Muscle of leg (tissue), 16 donors: ENCODE measurements at places on chromosomes 13 and 19. TPM values are rescaled to one million over a fixed set of nuclear protein-coding genes. Genes with fewer than 3 reads are reported as not detected.

GRCh38 chr13:110236431-110236830, 70.5 kb downstream of the COL4A1 start:
- no peak for DNase-seq

DNA sequence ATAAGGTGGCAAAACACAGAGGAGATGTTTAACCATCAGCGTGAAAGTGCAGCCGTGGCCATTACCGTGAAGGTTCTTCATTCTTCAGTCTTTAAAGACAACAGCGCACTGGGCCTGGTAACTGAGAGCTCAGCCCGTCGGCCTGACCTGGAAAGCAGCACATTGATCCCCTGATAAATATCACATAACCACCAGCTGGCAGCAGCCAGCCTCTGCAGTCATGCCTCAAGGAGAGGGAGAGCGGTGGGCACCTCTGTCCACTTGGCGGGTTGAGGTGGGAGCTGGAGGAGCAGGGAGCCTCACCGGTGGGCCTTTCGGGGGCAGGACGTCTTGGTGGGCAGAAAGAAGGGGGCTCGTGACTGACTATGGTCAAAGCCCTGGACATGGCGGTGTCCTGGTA, 58.1 kb downstream of the MCF2L start:
- no peak for DNase-seq

DNA sequence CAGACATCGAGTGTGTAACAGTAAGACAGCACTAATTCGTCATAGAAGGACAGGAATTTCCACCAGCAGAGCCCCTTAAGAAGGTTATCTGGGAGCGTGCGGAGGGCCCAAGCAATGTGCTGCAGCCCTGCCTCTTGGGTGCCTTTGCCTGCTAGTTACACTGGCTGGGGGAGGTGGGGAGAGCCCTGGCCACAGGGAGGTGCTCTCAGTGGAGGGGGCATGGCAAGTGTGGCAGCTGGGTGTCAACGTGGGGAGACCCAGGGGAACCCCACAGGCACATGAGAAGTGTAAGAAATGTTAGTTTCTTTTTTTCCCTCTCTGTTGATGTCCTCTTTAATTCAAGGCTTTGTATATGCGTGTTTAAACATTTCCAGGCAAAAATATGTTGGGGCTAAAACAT, 50.9 kb upstream of the TMTC4 start:
- DNase-seq: no peak

GRCh38 chr19:1270213-1270853, 1.2 kb downstream of the CIRBP start:
- peak; percentile 70 for DNase-seq

DNA sequence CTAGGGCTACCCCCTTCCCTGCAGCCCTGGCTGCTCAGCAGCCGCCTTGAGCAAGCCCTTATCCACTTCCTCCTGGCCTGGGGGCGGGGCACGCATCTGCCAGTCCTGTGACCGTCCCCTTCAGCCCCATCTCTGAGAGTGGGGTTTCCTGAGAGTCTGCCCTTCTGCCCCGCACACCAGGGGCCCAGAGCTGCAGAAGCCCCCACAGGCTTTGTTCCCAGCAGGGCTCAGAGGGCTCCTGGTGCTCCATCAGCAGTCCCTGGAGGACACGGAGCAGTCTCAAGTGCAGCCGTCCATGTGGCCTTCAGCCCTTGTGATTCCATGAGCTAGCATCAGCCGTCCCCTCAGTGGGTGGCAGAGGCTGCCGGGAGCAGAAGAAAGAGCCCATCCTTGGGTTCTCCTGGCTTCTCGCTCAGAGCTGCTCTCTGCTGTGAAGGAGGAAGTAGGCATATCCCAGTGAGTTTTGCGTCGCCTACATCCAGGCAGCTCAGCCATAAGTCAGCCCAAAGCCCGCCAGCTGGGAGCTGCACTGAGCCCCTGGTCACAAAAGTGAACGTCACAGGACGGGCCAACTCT, 16.3 kb downstream of the MYO9B start:
- peak; percentile 49 for DNase-seq

- no peak for DNase-seq
Observed at GRCh38 chr13:55816976-55817601, 1323.6 kb upstream of the PRR20A start.

DNA sequence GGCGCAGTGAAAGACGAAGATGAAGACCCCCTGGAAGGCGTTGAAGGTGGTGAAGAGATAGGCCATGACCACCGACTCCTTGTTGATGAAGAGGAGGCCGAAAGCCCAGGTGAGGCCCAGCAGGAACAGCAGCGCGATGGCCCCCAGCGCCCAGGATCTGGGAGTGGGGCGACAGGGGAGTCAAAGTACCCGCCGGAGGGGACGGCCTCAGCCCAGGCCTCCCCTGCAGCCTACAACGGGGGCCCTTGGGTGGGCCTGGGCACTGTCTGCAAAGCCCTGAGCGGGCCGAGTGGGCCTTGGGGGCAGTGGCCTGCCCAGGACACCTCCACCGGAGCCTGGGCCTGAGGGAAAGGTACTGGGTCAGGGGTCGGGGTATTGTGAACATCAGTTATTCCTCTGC, 19.0 kb upstream of the ASF1B start:
- no peak for DNase-seq

GRCh38 chr19:39483141-39483540, 2.5 kb downstream of the TIMM50 start:
- no peak for DNase-seq

DNA sequence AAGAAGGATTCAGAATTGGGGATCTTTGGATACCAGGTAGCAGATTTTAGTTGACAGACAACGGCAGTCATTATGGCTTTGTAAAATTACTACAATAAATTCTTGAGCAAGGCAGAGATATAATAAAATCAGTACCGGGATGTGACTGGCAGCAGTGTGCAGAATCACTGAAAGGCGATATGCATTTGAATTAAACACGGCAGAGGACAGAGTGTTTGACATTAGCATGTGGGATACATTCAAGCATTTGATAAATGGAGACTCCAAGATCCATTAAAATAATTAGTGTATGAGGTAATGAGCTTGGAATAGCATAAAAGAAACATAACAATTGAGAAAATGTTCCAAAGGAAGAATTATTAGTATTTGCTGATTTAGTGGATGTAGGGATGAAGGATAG, 36.8 kb downstream of the LCP1 start:
- DNase-seq: no peak

DNA sequence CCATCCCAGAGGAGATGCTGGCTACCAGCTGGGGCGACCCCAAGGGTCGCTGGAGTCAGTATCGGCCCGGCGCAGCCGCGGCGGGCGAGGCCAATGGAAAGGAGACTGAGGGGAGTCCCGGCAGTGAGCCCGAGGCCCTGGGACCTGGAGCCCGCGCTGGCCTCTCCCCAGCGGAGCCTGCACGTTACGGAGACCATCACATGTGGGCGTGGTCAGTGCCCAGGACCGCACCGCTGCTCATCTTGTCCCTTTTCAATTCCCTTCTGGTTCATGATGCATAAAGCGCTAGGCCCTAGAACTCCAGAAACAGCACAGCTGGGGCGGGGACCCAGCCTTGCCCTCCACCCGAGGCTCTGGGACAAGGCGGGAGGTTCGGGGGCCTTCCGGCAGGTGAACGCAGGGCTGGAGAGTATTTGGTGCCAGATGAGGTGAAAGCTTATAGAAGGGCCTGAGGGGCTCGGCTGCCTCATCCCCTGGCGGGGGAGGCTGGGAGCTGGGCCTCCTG, 8.0 kb downstream of the C19orf25 start:
- no peak for DNase-seq

DNA sequence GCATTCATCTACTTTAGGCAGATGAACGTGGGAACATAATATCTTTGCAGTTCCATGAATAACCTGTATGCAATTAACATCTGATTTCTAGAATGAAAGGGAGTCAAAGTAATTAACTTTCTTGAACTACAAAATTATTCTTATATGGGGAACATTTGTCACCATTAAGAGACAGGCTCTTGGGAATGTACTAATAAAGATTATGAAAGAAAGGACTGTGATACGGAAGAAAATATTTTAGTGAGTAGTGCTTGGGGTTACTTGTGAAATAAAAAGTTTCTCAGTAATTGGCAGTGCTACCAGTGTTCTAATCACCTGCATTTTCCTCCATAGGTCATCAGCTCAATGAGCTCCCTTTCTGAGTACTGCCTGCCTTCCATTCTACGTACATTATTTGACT, 85.4 kb downstream of the FRY start:
- DNase-seq: no peak

DNA sequence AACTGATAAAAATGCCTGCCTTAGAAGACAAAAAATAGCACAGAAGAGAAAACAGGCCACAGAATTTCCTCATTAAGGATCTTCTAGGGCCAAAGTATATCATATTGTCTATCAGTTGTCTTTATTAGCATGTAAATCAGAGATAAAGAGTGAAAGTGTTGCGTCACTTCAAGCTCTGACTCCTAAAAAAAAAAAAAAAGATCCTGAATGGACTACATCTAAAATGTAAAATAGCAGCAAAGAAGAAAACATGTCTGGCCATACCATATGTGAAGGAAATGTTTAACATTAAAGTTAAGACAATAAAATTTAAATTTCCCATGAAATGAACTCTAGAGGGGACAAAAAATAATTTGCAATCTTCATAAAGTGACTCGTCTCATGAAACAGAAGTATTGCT, 237.4 kb downstream of the PCDH9 start:
- no peak for DNase-seq

ZNF628 gene
- polyA plus RNA-seq: 2.8 TPM

CCNE1 gene
- polyA plus RNA-seq: 20.4 TPM

ZNF728 gene
- not detected for polyA plus RNA-seq

APLP1 gene
- polyA plus RNA-seq: 7.6 TPM
